ENCODE measurements at places on chromosomes 3 and 15.

GRCh38 chr3:103085465-103085864, 650.6 kb downstream of the ZPLD1 start:
- no peak for DNase-seq

GRCh38 chr3:151377768-151378385, 6.7 kb downstream of the P2RY12 start:
- no peak for DNase-seq

- no peak for DNase-seq
Measured at GRCh38 chr3:156472150-156472549, 82.8 kb downstream of the SSR3 start.

DNA sequence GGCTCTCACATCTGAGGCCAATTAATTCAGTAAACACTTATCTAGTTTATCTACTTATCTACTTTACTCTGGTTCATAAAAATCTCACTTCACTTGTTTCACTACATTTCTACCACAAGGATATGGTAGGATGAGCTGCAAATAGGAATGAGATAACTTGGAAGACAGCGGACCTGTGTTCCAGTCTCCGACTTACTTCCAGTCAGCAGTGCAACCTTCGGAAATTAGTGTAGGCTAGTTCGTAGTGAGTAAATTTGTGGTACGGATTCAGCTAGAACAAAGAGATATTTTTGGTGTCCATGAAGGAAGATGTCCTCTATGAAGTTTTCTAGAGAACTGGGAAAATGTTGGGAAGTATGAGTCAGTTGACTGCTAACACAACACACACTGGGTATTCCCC, 66.3 kb downstream of the TPRG1 start:
- no peak for DNase-seq

DNA sequence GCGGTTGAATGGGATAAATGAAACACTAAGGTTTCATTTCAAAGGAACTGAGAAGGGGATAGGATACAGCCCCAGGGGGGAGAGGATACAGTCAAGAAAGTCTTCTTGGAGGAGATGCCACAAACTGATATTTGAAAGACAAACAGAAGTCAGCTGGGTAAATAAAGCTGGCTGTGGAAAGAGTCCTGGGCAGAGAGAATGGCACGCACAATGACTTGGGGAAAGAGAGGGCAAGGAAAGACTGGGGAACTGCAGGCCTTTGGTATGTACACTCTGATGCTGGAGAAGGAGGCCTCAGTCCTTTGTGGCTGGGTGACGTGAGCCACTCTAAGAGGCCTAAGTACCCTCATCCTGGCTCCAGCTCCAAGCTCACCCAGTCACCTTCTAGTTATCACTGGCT, 45.2 kb upstream of the LMCD1 start:
- DNase-seq, result no peak

Measured in activated CD4-positive, alpha-beta T cell treated with anti-CD3 and anti-CD28 coated beads, Interleukin-2, Interleukin-4, amounts not matched to agents 100 ng/mL and 50 ng/mL, durations not matched to agents 16 hours and 8 hours (primary cell).